ELR (cell line): ENCODE measurements at places on chromosomes 7 and 10.

DNA sequence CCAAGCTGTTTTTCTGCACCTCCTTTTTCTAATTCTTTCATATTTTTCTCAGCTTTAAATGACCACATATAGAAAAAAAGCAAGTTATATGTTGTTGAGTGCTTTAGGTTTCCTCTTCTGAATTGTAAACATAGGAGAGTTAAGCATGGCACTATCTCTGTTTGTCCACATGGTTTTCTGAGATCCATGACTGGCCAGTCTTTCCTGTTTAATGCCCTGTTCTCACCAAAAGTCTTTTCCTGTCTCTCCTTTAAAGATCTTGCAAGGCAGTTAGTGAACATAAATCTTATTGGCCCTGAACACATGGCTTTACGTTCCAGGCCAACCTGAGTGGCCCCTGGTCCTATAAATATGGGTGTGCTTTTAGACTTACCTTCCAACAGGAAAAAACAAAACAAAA, 19.4 kb downstream of the TRPV5 start:
- DNase-seq = no peak

GRCh38 chr7:76315364-76315763, 12.9 kb downstream of the HSPB1 start:
- DNase-seq = no peak

GRCh38 chr10:13115832-13116803, 16.2 kb downstream of the OPTN start:
- no peak for DNase-seq

- no peak for DNase-seq
These were observed 208.8 kb downstream of the STK31 start for GRCh38 chr7:23918856-23919255.

GRCh38 chr7:79610748-79611304, 157.4 kb upstream of the MAGI2 start:
- no peak for DNase-seq

- peak; percentile 64 for DNase-seq
These were observed 41.8 kb upstream of the LRRC18 start for GRCh38 chr10:48981310-48981907.

DNA sequence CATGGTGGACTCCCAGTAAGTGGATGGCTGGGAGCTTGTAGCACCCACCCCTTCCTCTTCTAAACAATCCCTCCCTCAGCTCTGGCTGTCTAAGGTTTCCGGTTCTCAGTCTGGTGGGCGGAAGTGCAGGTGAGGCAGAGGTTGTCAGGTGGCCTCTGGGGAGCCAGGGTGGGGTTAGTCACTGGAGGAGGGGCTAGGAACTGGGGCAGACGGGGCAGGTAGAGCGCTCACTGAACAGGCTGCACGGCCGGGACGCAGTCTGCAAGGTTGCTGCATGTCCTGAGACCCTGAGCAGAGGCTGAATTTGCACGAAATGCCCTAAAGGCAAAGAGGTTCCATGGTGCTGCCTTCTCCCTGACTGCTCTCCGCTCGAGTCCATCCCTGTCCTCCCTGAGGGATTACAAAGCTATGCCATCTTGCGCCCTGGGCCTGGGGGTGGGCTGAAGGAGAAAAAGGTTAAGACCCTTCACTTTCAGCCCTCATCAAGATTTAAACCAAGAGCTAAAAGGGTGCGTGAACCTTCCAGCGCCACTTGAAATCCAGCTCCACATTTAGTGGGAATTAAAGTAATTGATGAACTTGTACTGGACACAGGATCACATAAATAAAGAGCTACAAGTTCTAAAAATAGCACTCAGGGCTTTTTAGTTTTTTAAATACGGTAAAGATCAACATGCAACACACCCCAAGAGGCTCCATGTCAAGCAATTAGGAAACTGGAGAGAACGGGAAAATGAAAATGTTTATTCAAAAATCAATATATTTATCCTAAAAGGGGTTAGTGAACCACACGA, 62.3 kb upstream of the CTBP2 start:
- no peak for DNase-seq

DNA sequence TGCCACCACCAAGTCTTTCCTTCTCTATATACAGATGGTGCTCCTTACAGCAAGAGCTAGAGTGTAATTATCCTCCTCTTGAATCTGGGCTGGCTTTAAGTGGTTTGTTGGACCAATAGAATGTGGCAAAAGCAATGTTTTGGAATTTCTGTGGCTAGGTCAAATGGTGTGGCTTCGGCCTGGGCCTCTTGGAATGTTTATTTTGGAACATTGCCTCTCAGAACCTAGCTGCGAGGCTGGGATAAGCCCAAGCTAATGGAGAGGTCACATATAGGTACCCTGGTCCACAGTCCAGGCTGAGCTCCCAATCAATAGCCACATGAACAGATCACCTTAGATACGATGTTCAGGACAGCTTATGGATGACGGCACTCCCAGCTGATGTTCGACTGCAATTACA, 556.7 kb downstream of the TYW1 start:
- DNase-seq = no peak

DNA sequence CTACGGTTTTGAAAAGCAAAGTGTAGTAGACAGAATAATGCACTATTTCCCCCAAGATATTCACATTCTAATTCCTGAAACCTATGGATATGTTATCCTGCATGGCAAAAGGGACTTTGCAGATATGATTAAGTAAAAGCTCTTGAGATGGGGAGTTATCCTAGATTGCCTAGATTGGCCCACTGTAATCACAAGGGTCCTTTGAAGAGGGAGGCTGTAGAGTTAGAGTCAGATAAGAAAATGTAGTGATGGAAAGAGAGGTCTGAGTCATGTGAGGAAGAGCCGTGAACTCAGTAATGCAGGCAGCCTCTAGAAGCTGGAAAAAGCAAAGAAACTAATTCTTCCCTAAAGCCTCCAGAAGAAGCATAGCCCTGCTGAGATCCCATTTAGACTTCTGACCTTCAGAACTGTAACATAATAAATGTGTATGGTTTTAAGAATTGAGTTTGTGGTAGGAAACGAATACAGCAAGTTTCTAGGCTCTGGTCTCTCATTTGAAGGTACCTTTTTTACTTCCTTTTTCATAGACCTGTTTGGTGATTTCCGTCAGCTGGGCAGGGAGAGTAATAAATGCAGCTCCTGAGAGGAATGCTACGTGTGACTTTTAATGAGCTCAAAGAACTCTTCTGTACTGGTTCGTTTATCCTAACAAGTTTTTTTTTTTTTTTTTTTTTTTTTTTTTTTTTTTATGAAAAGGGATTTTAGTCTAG, 41.9 kb upstream of the NXPH1 start:
- DNase-seq = no peak

- no peak for DNase-seq
These were observed 22.9 kb downstream of the SCART1 start for GRCh38 chr10:133476641-133476990.

DNA sequence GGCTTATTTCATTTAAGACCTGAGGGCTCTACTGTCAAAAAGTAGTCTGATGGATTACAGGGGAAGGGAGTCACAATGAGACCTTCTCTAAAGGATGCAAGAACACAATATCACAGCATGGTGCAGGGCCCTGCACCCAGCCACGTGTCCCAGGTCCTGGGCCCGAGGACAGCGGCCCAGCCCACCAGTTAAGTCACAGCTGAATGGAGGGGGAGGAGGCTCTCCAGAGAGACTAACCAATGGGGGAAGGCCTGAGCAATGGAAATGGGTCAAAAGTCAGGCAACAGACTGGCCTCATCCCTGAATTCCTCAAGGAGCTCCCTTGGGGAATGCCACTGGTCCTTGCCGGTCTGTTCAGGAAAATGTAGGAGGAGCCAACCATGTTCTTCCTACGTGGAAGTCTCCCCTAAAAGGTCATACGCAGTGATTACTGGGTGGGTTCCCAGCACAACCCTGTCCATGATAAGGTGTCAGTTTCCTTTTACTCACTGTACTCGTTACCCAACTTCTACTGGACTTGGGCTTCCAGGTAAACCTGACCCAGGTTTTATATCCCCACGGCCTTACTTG, 28.3 kb downstream of the CCDC3 start:
- DNase-seq = no peak

GRCh38 chr10:98366062-98366530, 48.9 kb downstream of the PYROXD2 start:
- no peak for DNase-seq

DNA sequence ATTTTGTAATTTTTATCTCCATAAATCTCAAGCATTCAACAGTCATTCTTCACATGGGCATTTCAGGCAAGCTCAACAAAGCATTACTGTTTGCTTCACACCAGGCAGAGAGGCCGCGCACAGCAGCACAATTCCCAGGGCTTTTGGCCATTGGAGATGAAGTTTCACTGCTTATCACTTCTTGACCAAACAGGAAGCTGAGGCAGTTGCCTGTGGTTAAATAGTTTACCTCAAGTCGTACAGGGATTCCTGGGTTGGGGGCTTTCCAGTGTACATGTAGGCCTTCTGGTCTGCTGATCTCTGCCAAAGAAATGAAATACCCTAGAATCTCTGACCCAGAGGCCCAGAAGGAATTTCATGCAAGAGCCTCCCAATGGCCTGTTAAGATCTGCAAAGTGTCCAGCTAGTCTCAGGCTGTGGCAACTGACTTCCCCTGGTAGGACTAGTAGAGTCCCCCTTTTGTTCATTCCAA, 11.2 kb upstream of the PRDX3 start:
- DNase-seq = peak; percentile 76

- DNase-seq = no peak
These were observed 135.9 kb downstream of the PAXIP1 start for GRCh38 chr7:154867068-154867467.

DNA sequence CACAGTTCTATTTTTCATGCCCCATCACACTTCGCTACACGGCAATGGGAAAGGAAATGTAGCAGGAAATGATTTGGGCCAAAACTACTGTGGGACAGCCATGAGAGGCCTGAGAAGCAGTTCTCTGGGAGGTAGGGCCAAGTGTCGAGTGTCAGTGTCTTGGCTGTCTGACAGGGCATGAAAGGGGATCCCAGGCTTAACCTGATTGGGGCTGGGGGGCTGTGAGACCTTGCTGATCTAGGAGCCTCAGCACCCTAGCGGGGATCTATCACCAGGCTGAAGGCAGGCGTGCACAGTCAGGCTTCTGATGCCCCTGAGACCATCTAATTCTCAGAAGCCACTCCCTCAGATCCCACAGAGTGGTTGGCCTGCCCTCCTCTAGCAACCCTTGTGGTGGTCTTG, 58.2 kb upstream of the SLC25A13 start:
- DNase-seq = no peak

GRCh38 chr7:72035266-72035665, 376.9 kb downstream of the CALN1 start:
- DNase-seq = no peak

DNA sequence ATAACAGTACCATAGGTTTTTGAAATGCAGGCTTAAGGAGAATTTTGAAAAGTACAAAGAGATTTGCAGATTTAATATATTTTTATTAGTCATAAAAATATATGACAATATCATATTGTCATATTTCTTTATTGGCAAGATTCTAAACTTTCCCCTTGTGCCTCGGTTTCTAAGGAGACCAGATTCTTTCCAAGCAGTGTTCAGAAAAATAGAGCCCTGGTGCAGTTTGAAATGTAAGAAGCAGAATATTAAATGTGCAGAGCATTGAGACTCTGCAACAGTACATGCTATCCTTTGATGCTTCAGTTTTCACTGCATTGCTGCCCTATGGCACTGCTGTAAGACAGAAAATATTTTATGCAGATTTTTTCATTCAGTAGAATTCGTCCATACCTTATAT, 243.2 kb downstream of the CCDC3 start:
- DNase-seq = no peak

- no peak for DNase-seq
These were observed 53.3 kb downstream of the AKAP9 start for GRCh38 chr7:91993976-91994375.

- no peak for DNase-seq
These were observed 24.3 kb downstream of the CTTNBP2 start for GRCh38 chr7:117848941-117849340.

DNA sequence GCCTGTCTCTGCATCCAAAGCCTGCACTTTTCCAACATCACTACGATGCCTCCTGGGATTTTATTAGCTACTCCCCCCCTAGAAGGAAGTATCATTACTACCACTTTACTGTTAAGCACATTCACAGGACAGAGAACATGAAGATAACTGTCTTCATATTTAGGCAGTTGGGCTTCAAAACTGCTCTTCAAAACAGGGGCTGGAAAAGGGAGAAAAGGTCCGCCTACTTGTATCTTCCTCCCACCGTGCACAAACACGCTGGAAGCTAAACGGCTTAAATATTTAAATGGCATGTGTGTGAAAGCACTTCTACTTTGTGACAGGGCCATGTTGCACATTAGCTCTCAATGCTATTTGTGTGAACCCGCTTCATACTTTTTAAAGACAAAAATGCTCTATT, 999 bp downstream of the ITIH5 start:
- DNase-seq = no peak

GRCh38 chr7:88072715-88073055, 138.6 kb downstream of the ADAM22 start:
- DNase-seq = no peak

DNA sequence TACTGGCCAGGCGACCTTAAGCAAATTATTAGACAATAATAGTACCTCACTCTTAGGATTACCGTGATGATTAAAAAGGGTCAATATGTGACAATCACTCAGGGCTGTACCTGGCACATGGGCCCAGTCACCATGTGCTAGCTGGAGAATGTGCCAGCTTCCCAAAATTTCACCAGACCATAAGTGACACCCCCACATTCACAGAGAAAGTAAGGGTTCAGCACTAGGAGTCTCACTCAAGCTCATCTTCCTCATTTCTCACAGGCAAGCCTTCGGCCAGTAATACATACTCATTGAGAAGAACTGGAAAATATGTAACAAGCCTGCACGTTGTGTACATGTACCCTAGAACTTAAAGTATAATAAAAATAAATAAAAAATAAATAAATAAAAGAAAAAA, 22.4 kb upstream of the C10orf71 start:
- no peak for DNase-seq

DNA sequence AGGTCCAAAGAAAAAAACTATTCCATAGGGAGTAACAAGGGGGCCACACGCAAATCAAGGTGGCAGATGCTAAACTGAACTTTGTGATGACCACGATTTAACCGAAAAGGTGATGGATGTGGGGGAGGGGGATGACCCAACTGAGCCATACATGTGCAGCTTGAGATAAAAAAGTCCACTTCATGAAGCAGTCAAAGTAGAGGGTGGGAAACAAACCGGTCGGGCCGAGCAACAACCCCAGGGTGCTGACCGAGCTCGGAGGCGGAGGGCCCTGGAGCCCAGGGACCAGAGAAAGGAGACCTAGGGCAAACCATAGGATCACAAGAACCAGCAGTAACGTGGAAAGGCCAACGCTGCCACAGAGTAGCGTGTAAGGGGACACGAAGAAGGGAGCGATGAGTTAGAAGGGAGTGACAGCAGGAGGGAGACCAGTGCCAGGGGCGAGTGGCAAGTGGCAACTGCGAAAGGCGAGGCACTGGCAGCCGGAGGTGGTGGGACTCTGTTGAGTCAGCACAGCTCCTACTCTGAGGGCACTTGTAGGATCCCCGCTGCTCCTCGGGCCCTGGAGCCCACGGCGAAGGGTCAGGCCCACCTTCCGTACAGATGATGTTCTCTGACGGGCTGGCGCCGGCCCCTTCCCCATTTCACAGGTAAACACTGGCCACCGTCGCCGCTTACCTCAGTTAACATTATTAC, 540 bp downstream of the SNX13 start:
- DNase-seq = peak; percentile 70
